ENCODE measurements at places on chromosomes 7 and 10. TPM values are rescaled to one million over a fixed set of nuclear protein-coding genes. Genes with fewer than 3 reads are reported as not detected.

Gene NPY
- polyA plus RNA-seq = 0.24 TPM

Gene CALML3
- not detected for polyA plus RNA-seq

Gene ZDHHC16
- 21.3 TPM for polyA plus RNA-seq

Gene ZNF853
- polyA plus RNA-seq = 5.7 TPM

Gene SPDYE11
- not detected for polyA plus RNA-seq

Gene KEL
- 0.19 TPM for polyA plus RNA-seq

Gene AKR1C1
- 81.1 TPM for polyA plus RNA-seq

Gene RBM48
- polyA plus RNA-seq = 6.7 TPM

Gene BMPER
- polyA plus RNA-seq = 0.34 TPM

Gene SMO
- polyA plus RNA-seq = 1.7 TPM

Gene CREB5
- polyA plus RNA-seq = 12.3 TPM

Gene ITPRID1
- not detected for polyA plus RNA-seq

Gene SLC39A12
- polyA plus RNA-seq = not detected

Gene RAPGEF5
- 10.8 TPM for polyA plus RNA-seq

Gene SYT15
- 1.3 TPM for polyA plus RNA-seq

Gene KLF14
- polyA plus RNA-seq = not detected

Gene ZNF22
- polyA plus RNA-seq = 17.5 TPM

Gene GHRHR
- polyA plus RNA-seq = not detected

Gene CCDC186
- 4.7 TPM for polyA plus RNA-seq

Gene CDHR1
- polyA plus RNA-seq = 0.11 TPM

Gene CCDC6
- 3.7 TPM for polyA plus RNA-seq

Gene SLC13A1
- not detected for polyA plus RNA-seq

Gene CHAT
- polyA plus RNA-seq = not detected

Gene KIAA1217
- polyA plus RNA-seq = 12.7 TPM

Gene DLX6
- not detected for polyA plus RNA-seq

Gene ELOVL3
- 0.17 TPM for polyA plus RNA-seq

Gene OGDHL
- 0.18 TPM for polyA plus RNA-seq

Gene ST8SIA6
- polyA plus RNA-seq = 0.80 TPM

Gene LYZL2
- not detected for polyA plus RNA-seq

Gene ADAP1
- polyA plus RNA-seq = 14.0 TPM

Gene CUBN
- 0.07 TPM for polyA plus RNA-seq

Gene C10orf62
- 1.8 TPM for polyA plus RNA-seq
